Spleen (tissue), 13 donors: ENCODE measurements at places on chromosomes 4 and X. TPM values are rescaled to one million over a fixed set of nuclear protein-coding genes. Genes with fewer than 3 reads are reported as not detected.

AMTN gene
- polyA plus RNA-seq, result not detected

CD99L2 gene
- 8.2 TPM for polyA plus RNA-seq

GABRG1 gene
- polyA plus RNA-seq, result not detected

DNA sequence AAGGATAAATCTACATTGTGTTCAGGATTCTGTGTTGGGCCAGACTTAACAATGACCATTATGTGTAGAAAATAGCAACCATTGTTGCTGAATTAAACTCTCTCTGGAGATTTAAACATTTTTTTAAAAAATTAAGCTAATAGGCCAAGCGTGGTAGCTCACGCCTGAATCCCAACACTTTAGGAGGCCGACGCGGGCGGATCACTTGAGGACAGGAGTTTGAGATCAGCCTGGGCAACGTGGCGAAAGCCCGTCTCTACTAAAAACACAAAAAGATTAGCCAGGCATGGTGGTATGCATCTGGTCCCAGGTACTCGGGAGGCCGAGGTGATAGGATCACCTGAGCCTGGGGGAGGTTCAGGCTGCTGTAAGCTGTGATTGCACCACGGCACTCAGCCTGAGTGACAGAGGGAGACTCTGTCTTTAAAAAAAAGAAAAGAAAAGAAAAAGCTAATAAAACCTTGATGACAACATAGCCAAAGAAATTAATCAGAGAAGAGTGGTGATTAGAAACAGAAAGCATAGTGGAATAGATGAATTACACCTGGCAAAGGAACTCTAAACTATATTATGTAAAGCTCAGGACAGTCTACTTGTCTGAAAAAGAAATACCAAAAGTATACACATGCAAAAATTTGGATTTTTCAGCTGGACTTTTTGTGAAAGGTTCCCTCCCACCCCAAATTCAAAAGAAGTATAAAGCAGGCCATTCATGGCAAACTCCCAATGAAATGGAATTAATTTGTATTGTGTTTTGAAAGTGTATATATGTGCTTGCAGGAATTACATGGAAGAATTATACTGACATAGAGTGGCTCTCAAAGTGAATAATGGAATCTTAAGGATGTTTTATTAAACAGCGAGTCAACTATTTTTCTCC lies 21.9 kb downstream of the PLS3 start:
- peaks cover 4% of the 10 kb centered on the region for H3K27me3 ChIP-seq
- H3K36me3 ChIP-seq, result no peaks in the 10 kb centered on the region
- no peak overlapping the region for H3K27ac ChIP-seq
- no peak for DNase-seq

DNA sequence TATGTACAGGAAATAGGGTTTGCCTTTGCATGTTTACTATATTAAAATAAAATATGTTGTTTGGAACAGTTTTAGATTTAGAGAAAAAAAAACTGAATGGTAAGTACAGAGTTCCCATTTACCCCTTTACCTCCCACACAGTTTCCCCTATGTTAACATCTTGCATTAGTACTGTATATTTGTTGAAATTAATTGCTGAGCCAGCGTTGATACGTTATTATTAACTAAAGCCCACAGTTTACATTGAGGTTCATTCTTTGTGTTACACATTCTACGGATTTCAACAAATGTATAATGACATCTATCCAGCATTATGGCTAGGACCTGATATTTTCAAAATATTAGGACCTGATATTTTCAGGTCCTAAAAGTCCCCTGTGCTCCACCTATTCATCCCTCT lies 70.7 kb downstream of the PPP3CA start:
- peaks cover 11% of the 10 kb centered on the region for H3K4me1 ChIP-seq
- no peaks in the 10 kb centered on the region for H3K27me3 ChIP-seq
- H3K27ac ChIP-seq, result no peak overlapping the region
- DNase-seq, result no peak
- H3K4me3 ChIP-seq, result no peak overlapping the region

GRCh38 chrX:102155806-102156179 lies at the start of gene BEX5:
TSS of gene BEX5 (minus strand) at chrX:102155977. CDS start at chrX:102154265, 1,712 bp downstream.
- H3K4me1 ChIP-seq, result no peaks in the 10 kb centered on the region
- H3K27me3 ChIP-seq, result peaks cover 25% of the 10 kb centered on the region
- peak within 1 kb of the TSS; percentile 39 for H3K4me3 ChIP-seq
- no peak within 1 kb of the TSS for H3K27ac ChIP-seq
- H3K36me3 ChIP-seq, result no peaks in the 10 kb centered on the region

DNA sequence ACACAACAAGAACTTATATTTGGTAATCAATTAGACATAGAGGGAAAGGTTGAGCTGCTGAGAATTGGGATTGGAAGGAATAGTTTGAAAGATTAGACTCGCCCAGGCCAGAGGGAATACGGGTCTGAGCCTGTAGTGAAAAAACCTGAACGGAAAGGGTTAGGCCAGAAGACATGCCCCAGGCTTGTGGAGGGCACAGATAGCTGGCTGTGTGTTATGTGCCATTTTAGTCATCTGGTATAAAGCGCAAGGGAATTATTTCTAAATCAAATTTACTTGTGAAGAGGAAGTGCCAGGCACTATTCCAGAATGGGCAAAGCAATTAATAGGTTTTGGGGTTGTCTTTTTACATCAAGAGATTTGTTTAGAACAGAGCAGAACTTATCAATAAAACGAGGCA lies 187.5 kb upstream of the ANKRD50 start:
- no peak for DNase-seq
- no peaks in the 10 kb centered on the region for H3K4me1 ChIP-seq
- H3K36me3 ChIP-seq, result no peaks in the 10 kb centered on the region
- H3K27ac ChIP-seq, result no peak overlapping the region
- H3K4me3 ChIP-seq, result no peak overlapping the region
- no peaks in the 10 kb centered on the region for H3K27me3 ChIP-seq

DNA sequence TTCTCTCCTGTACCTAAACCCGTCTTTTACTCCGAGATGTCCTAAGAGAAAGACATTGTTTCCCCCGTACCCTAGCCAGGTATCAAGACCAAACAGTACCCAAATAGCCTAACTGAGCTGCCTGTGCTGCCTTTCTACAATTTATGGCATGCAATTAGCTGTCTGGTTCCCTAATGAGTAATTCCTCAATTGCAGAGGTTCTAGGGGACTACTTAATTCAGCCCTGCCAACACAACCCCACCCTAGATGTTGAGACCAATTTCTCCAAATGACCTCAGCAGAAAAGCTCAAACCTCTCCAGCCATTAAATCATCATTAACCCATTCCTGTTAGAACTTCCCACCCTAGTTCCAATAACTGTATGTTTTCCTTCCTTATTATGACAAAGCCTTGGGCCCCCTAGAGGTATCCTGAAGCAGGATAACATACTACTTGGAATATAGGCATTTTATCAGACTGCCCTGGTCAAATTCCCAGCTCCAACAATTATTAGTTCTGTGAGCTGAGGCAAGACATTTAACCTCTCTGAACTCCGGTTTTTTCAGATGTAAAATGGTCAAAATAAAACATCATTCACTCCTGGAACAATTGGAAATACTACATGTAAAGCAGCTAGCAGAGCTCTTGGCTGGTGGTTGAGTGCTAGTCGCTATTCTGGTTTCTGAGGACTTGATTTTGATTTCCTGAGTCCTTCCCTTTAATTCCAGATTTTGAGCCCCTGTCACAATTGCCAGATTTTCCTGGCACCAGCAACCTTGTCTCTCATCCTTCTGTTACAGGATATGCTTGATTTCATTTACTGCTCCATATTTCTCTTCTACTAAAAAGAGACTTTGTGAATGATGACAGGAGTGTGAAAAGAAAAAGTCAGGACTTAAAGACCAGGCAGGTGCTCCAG lies 244.6 kb upstream of the TENM3 start:
- no peaks in the 10 kb centered on the region for H3K4me1 ChIP-seq
- DNase-seq, result no peak
- H3K36me3 ChIP-seq, result no peaks in the 10 kb centered on the region
- no peak overlapping the region for H3K4me3 ChIP-seq
